ENCODE measurements at places on chromosomes 16 and 17.

- no peak for DNase-seq
Measured at GRCh38 chr16:20147091-20147490, 73.4 kb upstream of the GPR139 start.

GRCh38 chr17:30557916-30558685 is 80.9 kb downstream of the GOSR1 start:
- DNase-seq: no peak

GRCh38 chr16:82192665-82193064 is 22.6 kb upstream of the MPHOSPH6 start:
- peak; percentile 62 for DNase-seq

GRCh38 chr16:4123616-4124300 is 7.5 kb upstream of the ADCY9 start:
- DNase-seq: peak; percentile 51

- no peak for DNase-seq
Measured at GRCh38 chr17:43667947-43668348, 6.2 kb upstream of the MEOX1 start.

DNA sequence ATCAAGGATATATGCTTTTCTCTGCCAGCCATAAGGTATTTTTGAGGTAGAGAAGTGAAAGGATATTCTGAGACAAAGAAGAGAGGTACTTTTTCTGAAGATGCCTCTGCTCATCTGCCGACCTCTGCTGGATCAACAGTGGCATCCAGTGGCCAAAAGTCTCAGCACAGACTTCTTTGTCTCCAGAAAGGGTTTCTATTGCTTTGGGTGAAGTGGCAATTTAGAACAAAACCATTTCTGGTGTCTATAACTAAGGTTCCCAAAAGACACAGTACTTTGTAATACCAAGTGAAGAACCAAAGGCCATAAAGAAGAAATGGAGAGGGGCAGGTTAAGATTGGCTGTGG is 155.2 kb upstream of the C17orf78 start:
- peak; percentile 46 for DNase-seq

GRCh38 chr16:2480948-2481347 is 6.0 kb downstream of the TBC1D24 start:
- no peak for DNase-seq

DNA sequence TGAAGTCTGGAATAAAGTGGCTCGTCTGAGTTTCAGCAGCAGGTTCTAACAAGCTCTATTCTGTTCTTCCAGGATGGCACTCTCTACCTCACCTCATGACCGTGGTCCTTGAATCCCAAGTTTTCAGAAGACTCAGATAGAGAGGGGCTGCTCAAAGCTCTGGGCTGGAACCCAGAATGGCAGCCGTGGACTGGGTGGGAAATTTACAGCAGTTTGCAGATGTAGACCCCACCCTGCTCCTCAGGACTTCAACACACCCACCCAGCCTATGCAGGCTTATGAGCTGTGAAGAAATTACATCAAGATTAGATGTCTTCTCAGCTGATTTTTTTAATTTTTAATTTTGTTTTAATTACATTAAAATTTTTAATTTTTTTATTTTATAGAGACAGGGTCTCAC is 59.4 kb downstream of the METRNL start:
- DNase-seq: no peak

DNA sequence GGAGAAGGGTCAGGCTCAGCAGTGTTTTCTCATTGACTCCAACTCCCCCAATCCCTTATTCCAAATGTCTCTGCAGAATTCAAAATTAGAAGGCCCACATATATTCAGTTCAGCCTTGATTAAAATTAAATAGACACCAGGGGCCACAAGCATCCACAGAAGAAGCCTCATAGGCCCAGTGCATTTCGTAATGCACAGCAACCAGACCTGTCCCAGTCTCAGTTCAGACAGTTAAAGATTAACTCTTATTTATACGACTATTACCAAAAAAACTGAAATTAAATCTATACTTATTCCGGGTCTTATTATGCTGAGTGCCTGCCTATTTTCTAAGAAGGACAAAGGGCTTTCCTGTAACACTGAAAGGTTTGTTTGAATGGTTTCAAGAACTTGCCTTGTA is 41.8 kb upstream of the GSG1L start:
- no peak for DNase-seq

GRCh38 chr17:8820311-8821010 is 21.3 kb upstream of the MFSD6L start:
- DNase-seq: peak; percentile 27

DNA sequence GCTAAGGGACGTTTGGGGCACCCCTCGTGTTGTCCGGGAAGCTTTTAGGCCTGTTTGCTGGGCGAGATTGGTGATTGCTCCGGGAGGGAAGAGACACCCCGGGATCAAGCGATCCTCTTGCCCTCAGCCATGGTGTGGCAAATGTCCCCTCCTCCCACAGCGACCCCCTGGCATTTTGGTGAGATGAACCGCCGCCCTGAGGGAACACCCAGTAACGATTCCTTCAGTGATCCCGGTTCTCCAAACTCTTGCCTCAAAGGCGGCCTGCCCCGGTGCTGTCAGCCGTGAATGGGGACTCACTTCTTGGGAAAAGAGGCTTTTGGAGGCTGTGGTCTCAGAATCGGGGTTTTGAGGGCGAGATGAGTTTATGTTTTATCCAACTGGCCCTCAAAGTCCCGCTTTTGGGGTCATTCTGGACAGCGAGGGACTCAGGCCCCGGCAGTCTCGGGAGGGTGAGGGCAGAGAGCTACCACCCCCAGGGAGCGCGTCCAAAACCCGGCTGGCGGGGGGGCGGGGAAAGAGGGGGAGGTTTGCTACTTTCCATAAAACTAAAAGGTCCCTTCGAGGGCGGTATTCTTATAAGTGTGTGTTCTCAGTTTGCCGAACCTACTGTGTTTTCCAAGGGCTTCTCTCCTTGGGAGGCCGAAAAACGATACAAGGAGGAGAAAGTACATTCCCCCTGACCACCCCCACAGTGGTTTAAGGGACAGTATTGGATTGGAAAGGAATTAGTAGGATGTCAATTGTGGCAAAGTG is 232.7 kb downstream of the MRTFB start:
- no peak for DNase-seq

- DNase-seq: peak; percentile 34
Measured at GRCh38 chr17:28105501-28105900, 63.0 kb downstream of the NLK start.

DNA sequence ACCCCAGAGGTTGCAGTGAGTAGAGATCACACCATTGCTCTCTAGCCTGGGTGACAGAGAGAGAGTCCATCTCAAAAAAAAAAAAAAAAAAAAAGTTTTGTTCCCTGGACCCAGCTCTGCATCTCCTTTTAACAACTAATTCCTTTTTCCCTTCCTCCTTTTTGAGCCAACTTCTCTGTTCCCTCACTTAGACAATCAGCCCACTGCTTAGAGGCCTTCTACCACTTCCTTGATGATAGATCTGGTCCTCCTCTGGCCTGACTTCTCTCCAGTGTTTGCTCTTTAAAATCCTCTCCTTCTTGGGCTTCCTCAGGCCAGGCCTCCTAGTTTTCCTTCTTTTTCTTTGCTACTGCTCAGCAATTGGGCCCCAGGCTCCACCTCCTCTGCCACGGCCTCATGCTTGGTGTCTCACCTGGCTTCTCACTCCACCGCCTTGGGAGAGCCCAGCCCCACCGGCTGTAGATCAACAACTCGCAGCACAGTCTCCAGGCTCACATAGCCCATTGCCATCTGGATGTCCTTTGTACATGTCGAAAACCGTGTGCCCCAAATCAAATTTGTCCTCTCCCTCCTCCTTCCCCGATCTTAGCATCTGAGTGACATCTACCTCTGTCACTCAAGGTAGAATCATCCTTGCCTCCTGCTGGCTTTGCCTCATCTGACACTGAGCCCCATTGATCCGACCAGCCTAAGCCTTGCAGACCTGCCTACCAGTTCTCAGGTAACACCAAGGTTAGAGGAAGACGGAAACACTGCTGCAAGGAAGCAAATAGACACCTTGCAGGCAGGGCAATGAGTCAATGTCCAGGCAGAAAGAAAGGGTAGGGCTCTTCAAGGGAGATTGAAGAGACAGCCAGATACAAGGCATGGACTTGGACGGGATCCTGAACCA is 17.4 kb downstream of the ARHGAP27 start:
- no peak for DNase-seq

DNA sequence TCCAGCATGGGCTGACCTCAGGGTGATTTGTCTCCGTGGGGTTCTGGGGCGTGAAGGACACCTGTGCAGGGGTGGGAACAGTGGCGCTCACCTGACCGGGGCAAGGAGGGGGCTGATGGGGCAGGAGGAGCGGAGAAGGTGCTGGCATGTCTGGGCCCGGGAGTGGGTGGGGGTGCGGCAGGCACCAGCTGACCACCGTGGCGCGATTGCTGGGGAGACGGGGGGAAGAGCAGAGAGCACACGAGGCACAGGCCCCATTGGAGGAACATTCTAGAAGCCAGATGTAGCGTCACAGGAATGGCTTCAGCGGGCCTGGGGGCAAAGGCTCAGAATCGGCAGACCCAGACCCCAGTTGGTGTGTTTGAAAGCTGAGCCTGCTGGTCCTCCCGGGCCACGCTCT is 12.1 kb downstream of the CACNA1H start:
- no peak for DNase-seq

- no peak for DNase-seq
Measured at GRCh38 chr16:73323880-73324279, 276.0 kb upstream of the ZFHX3 start.

DNA sequence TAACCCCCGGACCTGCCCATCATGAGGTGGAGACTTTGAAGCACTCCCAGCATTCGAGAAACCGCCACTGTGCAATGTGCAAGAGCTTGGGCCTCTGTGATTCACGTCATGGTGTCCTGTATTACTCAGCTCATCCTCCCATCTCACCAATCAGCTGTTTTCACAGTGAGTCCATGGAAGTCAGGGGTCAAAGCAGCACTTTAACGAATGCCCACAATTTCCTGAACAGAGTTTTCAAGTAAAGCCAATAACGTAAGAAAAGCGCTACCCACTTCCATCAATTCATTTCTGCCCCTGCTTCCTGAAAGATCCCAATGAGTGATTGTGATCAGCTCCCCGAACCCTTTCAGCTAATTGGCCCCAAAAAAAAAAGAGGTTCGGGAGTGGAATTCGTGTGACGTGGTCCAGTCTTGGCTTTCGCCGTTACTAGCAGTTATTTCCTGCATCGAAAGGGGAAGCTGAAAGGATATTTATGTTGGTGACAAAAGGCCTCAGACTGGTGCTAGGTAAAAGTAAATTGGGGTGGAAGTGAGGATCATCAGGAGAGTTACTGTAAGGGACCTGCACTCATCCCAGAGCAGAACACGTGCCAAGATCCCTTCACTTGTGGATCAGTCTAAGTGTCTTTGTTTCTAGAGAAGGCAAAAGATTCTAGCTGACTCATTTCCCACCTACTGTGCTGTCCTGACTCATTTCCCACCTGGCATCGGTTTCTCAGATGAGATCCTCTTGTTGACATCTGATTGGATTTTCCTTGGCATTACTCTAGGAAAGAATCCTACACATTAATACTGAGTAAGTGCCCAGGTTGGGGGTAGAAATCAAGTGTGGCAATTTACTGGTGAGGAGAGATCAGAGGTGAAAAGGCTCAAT is 136.7 kb upstream of the NUDT7 start:
- DNase-seq: peak; percentile 66

GRCh38 chr17:64005734-64006167 is 7.6 kb downstream of the PRR29 start:
- DNase-seq: no peak

GRCh38 chr17:50627782-50628601 is 6.7 kb upstream of the ABCC3 start:
- DNase-seq: no peak

DNA sequence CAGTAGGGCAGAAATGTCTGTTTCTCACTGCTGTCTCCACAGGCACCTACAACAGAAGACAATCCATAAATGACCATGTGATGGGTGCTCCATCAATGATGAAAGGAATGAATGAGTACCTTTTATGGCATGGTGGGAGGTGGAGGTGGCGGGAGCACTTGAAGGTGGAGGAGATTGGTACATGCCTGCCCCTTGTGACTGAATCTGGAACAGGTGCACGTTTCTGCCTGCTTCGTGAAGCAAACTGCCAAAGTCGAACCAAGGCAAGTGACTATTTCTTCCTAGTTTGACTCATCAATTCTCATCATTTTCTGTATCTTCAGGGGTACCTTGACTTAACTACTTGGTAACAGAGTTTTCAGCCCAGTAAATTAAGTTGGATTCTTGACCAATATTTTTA is 25.4 kb downstream of the CDRT15 start:
- DNase-seq: no peak

GRCh38 chr17:4152471-4152870 is 9.5 kb downstream of the CYB5D2 start:
- no peak for DNase-seq

DNA sequence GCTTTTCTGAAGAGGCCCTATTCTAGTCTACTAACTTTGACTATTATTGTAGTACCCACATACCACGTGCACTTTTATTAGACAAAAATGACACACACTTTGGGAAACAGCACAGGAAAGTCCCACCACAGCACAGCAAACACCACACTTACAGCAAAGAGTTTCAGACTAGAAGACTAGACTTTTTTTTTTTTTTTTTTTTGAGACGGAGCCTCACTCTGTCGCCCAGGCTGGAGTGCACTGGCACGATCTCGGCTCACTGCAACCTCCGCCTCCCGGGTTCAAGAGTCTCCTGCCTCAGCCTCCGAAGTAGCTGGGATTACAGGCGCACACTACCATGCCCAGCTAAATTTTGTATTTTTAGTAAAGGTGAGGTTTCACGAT is 20.1 kb downstream of the YWHAE start:
- DNase-seq: no peak

- DNase-seq: peak; percentile 73
Measured at GRCh38 chr17:64028874-64029464, 8.5 kb upstream of the ICAM2 start.

- DNase-seq: no peak
Measured at GRCh38 chr16:46918905-46919792, 35.0 kb downstream of the GPT2 start.

GRCh38 chr17:77692571-77693161 is 265.8 kb upstream of the TNRC6C start:
- no peak for DNase-seq

- no peak for DNase-seq
Measured at GRCh38 chr17:81080019-81080418, 45.1 kb downstream of the BAIAP2 start.

GRCh38 chr17:57490111-57490845 is 234.0 kb downstream of the MSI2 start:
- DNase-seq: no peak

GRCh38 chr17:78979780-78980623 is at the start of gene LGALS3BP:
TSS of gene LGALS3BP (minus strand) at chr17:78979923. CDS start at chr17:78977191, 2,732 bp downstream.
- DNase-seq: peak; percentile 84

- DNase-seq: no peak
Measured at GRCh38 chr17:44928950-44929720, 13.8 kb upstream of the GFAP start.

GRCh38 chr16:77430787-77431585 is 3.8 kb downstream of the ADAMTS18 start:
- DNase-seq: no peak

Measured in fibroblast of lung (primary cell).